ENCODE measurements at places on chromosomes 5 and 9.

DNA sequence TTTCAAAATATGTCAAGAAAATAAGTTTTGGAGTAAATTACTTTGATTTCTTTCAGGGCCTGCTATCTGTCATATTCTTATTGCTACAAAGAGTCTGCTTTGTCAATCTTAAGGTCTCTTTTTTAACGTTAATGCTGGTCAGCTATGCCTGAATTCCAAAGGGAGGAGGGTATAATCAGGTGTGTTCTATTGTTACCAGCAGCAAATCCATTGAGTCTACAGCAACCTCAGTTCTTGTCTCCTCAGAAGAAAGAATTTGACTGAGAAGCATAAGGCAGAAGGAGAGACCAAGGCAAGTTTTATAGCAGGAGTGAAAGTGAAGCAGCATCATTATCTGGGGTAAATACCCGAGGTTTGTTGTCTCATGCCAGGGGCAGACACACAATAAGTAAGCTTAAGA, 23.7 kb upstream of the MINAR2 start:
- no peak for DNase-seq

GRCh38 chr9:32413424-32413823, 29.0 kb downstream of the ACO1 start:
- DNase-seq, result no peak

GRCh38 chr5:52839285-52839684, 51.6 kb downstream of the ITGA1 start:
- DNase-seq, result no peak

- no peak for DNase-seq
These were observed 84.0 kb downstream of the SEC61B start for GRCh38 chr9:99305820-99306811.

DNA sequence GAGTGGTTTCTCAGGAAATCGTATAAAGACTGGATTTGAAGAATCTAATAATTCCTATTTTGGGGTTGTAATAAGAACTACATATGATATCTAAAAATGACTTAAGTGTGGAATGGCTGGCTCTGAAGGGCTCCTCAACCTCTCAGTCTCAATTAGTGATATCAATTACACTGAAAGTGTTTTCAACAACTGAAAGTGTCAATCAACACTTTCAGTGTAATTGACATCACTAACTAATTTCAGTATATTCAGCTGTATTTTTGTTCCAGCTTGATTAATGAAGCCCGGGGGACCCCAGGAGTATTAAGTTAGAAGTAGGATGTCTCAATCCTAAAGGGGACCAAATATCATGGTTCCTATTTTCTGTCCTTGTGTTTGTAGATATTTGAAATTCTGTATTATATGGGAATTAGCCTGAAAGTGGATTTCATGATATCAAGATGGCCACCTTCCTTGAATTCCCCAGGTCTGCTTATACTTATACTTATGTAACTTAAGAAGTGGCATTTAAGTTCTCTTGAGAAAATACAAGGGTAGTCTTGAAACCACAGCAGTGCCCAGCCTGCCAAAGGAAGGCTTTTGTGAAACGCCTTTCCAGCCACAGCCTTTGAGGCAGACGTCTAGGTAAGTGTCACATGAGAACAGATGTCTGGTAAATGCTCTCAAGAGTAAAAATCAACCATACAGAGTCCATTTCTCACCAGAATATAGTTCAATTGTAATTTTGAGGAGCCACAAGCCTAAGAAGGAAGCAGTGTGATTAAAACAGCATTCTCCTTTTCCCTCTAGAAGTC, 4.6 kb downstream of the BASP1 start:
- no peak for DNase-seq

GRCh38 chr5:1453613-1454012, 8.4 kb upstream of the SLC6A3 start:
- DNase-seq, result no peak

DNA sequence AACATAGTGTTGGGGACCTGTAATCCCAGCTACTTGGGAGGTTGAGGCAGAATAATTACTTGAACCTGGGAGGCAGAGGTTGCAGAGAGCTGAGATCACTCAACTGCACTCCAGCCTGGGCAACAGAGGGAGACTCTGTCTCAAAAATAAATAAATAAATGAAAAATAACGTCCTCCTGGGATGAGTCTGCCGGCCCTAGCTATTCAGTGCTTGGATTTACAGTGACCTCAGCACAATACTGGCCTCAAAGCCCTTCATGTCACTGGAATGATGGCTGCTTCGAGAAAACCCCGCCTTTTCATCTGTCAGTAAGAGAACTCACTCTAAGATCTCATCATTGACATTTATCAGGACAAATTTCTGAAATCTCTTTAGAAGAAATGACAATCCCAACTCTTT, 35.5 kb downstream of the SOX30 start:
- DNase-seq, result no peak

DNA sequence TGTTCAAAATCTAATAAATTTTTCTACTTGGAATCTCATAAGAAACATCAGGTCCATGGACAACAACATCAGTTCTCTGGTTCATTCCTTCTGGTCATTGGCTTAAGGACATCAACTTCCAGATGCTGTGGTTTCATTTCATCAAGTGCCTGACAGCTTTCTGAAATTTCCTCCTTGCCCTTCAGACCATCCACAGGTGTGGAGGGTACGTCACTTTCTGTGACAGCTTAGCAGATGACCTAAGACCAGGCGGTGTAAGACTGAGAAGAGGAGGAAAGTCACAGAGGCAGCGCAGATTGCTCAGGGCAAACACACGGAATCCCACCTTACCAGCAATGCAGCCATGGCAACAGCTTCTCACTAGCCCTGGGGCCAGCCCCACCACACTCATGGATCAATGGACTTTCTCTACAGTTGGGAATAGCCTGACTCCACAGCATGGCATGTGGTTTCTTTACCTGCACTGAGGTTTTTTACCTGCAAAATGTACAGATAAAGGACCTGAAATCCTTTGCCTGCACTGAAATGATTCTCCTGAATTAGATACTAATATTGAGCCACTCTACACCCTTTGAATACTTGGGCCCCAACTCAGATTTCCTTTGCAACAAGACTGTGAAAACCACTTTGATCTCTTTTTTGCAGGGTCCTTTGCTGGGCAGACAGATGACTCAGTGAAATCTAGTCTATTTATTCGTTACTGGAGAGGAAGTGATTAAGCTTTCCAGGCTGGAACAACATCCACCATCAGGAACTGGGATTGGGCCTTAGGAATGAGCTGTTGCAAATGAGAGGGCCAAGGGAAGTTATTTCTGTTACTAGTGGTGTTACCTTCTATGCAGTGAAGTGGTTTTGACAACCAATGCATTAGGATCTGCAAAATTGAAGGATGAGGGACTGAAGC, 26.9 kb downstream of the TICAM2 start:
- no peak for DNase-seq

DNA sequence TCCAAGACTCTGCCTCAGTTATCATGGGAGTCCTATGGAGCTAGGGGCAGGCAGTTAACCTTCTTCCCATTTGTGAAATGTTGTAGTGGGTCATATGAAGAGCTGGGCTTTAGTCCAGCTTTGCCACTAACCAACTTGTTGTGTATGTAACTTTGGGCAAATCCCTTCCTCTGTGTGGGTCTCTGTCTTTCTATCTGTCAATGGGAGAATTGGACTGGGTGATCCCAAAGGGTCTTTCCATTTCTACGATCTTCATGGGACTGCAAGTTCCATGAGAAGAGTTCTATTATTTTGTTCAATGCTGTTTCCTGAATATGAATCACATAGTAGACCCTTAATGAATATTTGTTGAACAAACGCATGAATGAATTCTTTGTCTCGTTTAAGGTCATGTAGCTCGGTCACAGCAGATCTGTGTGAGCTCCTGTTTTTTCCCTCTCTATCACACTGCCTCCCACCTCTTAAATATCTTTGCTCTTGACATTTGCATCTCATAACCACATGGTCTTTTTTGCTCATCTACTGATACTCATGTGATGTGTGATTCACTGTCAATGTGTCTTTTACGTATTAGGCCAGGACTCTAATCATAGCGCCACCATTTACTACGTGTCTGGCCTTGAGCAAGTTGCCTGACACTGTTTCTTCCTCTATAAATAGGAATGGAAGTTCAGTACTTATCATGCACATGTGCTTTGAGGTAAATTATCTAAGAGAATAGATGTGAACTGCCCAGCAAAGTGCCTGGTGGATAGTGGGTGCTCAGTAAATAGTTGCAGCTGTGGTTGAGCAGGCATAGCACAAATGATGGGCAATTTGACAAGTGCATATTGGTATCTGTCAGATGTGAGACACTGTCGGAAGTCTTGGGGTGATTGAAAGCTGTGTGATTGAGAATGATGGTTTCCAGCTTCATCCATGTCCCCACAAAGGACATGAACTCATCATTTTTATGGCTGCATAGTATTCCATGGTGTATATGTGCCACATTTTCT, 37.4 kb downstream of the PTTG1 start:
- no peak for DNase-seq

GRCh38 chr9:31146485-31147166, 1237.8 kb upstream of the ACO1 start:
- DNase-seq, result no peak

GRCh38 chr9:89985068-89985467, 380.3 kb downstream of the GADD45G start:
- DNase-seq, result no peak

DNA sequence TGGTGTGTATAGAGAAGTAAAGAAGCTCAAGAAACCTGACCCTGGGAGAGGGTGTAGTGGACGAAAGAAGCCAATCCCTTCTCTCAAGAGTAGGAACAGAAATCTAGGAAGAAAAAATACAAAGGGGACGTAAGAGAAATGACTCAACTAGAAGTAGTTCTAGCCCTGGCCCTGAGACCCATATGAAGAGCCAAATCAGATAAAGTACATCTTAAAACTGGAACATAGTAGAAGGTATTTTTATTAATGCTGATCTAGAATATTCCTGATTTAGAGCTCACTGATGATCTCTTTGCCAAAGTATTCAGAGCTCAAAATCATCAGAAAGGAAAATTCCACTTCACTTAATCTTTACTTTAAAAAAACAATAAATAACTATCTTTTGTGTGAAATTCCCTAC, 184.8 kb downstream of the MLLT3 start:
- no peak for DNase-seq

DNA sequence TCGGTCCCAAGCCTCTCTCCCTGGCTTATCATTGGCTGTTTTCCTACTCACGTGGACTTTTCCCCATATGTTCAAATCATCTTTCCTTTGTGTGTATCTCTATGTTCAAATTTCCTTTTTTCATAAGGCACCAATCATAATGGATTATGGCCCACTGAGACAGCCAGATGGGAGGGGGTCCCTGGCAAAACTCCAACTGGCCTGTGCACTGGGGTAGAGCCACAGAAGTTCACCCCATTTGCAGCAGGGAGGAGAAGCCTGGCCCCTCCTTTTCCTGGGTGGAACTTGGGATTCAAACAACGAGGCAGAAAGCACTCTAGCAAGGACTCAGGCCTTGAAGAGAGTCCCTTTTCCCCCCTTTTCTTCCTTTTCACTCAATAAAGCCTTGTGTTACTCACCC, 362.4 kb downstream of the CDH18 start:
- DNase-seq, result no peak

DNA sequence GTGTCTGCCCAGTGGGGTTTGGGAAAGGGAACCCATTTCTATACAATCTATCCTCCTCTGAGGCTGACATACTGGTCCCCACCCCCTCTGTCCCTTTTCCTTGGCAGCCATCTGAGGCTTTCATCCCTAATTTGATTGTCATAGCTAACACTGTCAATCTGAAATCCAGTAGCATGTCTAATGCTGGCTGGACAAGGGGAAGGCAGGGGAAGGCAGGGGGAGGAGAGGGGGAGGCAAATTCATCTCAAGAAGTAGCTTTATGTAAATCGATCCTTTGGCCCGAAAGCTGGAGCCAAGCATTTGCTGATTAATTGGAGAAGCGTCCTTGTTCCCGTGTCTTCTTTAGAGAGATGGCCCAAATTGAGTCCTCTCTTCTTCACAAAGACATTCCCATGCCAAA, 314.1 kb upstream of the PANK3 start:
- DNase-seq, result no peak

DNA sequence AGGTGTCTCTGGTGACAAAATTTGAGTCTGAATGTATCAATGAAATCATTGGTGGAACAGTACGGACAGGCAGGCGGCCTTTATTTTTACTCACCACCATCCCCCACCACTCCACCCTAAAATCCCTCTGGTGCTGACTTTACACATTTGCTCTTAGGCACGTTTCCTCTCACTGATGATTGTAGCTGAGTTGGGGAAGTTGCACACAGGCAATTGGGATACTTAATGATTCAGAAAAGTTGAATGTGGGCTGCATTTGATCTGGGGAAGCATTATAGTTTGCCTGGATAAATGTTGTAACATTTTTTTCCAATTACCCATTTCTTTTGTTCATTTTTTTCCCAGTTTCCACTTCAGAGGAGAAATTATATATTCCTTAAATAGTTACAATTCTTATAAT, 658.4 kb downstream of the TLR4 start:
- DNase-seq, result no peak

DNA sequence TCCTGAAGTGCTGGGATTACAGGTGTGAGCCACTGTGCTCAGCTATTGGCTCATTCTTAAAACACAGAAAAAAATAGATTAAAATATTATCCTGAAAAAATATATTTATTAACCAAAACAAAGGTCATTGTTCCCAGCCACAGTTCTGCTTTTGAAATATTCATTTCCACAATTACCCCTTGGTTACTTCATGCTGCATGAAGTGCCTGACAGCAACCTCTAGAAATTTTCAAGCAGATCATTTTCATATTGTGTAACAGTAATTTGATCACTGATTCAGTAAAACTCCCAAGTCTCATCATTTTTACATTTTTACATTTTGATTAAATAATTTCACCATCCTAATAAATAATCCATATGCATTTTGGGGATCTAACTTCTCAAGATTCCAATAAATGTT, 18.8 kb upstream of the GNAQ start:
- DNase-seq, result no peak

Measured in ecto neural progenitor cell (in vitro differentiated cells).